Glomerular endothelial cell (primary cell): ENCODE measurements at places on chromosomes 12 and 14.

DNA sequence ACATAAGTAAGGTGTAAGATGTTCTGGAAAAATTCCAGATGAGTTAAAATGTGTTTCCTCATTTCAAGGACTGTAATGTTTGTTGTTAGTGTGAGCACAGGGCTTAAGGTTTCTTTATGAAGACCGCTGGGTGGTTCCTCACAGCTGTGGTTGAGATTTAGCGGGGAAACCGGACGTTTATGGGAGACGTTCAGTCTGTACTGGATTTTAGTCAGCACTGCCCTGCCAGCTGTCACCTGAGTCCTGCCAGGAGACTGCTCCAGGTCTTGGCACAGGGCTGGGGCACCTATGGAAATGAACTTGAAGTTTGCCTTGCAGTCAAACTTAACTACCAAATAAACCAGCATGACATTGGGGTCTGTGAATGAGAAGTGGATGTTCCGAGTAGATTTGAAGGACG is 555.2 kb downstream of the DIO2 start:
- no peak for DNase-seq

GRCh38 chr12:117595751-117596150 is 234.3 kb upstream of the NOS1 start:
- DNase-seq = no peak

GRCh38 chr12:11621797-11622423 is 27.6 kb upstream of the ETV6 start:
- no peak for DNase-seq

DNA sequence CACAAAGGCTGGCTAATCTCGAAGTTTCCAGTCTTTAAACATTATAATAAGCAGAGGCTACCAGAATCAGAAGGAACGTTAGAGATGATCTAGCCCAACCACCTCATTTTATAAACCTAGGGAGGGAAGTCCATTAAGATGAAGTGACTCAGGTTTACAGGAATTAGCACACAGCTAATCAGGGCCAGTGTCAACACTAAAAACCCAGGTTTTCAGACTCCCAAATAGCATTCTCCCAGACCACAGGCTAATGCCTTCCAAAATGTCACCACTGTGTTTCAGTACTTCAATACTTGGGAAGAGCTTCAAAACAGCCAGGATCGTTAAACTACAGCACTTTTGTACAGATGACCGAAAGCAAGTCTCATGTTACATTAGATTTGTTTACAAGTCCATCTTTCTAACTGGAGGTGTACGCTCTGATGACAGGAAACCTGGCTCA is 89.2 kb downstream of the FOXN3 start:
- no peak for DNase-seq

- DNase-seq = no peak
Measured at GRCh38 chr12:92769124-92769901, 66.5 kb downstream of the PLEKHG7 start.

DNA sequence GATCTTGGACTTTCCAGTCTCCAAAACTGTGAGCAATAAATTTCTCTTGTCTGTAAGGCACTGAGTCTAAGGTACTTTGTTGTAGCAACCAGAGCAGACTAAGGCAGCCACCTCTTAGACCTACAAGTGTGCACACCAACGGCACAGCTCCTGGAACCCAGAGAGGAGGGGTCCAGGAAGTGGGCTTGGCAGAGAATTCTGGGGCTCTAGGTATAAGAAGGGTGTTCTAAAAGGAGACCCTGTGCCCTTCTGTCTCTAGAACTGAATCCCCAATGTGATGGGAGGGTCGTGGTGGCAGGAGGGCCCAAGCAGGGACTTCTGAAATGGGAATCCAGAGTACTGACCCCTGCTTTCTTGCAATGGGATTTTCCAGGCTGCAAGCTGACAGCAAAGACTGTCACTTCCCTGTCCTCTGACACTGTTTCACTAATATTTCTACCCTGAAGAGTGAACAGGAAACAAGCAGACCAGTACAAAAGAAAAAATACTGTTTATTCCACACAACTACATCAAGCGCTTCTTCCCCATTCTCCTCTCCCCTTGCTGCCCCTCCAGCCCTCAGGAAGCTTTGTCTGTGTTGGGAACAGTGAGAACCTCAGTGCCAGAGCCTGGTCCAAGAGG is 13.6 kb upstream of the TFCP2 start:
- DNase-seq = no peak

DNA sequence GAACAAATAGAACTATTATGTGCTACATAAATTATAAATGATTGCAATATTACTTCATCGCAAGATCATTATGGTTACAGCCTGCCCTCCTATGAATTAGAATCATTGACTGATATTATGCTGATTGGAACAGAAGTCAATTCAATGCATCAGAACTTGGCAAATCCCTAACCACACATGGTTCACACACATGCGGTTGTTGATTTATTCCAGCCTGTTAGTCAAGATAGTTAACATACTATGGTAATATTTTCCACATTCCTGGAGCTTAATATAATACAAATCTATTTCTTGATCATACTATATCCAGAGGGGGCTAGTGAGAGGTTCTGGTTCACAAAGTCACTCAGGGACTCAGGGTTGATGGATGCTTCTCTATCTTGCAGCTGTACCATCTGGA is 9.7 kb upstream of the CACNA1C start:
- DNase-seq = no peak

DNA sequence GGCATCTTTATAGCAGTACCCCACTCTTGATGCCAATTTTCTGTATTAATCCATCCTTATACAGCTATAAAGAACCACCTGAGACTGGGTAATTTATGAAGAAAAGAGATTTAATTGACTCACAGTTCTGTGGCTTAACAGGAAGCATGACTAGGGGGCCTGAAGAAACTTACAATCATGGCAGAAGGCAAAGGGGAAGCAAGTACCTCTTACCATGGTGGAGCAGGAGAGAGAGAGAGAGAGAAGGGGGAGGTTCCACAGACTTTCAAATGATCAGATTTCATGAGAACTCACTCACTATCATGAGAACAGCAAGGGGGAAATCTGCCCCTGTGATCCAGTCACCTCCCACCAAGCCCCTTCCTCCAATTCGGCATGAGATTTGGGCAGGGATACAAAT is 84.4 kb downstream of the SLC24A4 start:
- no peak for DNase-seq

DNA sequence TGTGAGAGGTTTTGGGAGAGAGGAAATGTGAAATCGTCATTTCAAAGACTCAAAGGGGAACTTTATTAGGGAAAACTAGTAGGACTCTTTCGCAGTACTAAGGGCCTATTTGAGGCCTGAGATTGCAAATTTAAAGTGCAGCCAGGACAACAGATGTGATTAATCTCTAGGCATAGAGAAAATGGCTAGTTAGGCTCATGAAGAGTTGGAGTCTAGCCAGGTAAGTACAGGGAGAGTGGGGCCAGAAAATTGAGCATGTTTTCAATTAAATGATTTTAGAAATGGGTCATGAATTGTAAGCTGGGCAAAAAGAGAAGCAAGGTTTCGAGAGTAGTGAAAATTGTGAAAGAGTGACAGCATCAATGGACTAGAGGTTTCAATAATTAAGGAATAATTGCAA is 91.9 kb upstream of the LMNTD1 start:
- no peak for DNase-seq

DNA sequence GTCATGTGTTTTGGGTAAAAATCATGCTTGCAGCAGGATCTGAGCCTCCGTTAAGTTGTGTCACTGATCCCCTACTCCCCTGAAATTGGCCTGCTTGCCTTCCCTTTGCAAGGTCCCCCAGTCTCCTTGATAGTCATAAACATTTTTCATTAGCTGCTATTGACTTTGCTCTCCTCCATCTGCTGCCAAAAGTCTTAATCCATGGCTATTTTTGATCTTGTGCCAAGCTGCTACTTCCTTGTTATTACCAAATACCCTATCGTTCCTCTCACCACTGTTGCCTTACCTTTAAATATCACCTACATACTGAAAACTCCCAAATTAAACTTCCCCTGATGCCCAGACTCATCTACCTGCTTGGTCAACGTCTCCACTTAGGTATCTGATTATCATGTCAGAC is 148.3 kb downstream of the PHLDA1 start:
- no peak for DNase-seq

GRCh38 chr12:94761559-94761958 is 111.2 kb upstream of the TMCC3 start:
- DNase-seq = peak; percentile 91

- no peak for DNase-seq
Measured at GRCh38 chr12:30898846-30899245, 27.7 kb upstream of the TSPAN11 start.

GRCh38 chr12:31867292-31867691 is 91.9 kb upstream of the RESF1 start:
- no peak for DNase-seq

DNA sequence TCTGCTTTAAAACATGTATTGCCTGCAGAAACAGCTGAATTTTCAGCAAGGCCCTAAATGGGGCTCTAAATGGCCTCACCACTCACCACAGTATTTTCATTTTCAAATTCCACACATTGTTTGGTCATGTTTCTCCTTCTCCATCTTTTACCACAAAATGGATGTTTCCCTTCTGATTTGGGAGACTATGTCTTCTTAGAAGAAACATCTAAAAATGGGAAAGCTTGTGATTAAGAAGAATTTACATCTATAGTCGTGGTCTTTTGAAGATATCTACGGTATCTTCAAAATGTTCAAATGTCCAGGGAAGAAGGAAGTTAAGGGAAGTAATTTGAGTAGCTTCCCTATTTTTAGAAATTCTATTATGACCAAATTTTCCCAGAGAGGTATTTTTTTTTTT is 20.7 kb upstream of the TUBA1C start:
- no peak for DNase-seq
